ENCODE measurements at places on chromosomes 7 and 10.

- no peak for DNase-seq
Measured at GRCh38 chr10:14875941-14876340, 2.7 kb upstream of the SUV39H2 start.

DNA sequence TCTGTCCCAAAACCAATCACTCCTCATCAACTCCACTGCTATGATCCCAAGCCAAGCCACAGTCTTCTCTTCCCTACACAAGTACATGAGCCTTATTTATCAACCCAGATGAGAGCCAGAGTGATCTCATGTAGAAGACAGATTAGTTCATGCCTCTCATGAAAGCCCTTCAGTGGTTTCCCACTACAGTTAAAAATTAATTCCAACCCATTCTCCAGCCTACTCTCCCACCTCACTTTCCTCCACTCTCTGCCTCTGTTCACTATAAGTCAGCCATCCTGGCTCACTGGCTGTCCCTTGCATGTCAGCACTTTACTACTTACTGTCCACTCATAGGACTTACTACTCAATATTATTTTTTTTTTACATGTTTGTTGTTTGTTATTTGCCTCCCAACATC is 67.3 kb downstream of the CACUL1 start:
- no peak for DNase-seq

DNA sequence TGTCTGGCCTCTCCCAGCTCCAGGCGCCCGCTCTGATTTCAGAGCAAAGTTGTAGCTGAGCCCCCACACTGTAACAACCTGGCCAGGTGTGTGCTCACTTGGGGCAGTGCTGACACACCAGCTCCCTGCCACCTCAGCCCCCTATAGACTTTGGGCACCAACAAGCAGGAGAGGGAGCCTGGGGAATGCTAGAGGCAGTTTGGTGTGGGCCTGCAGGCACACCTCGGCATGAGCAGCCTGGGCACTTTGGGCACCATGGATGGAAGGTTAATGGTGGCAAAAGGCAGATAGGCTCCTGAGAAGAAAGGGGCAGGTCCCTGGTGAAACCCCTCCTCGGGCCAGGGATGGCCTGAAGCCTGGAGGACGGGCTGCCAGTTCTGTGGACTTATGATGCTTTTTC is 212.7 kb upstream of the GNAI1 start:
- DNase-seq: no peak

- DNase-seq: no peak
Measured at GRCh38 chr7:152617056-152617455, 58.9 kb downstream of the XRCC2 start.

DNA sequence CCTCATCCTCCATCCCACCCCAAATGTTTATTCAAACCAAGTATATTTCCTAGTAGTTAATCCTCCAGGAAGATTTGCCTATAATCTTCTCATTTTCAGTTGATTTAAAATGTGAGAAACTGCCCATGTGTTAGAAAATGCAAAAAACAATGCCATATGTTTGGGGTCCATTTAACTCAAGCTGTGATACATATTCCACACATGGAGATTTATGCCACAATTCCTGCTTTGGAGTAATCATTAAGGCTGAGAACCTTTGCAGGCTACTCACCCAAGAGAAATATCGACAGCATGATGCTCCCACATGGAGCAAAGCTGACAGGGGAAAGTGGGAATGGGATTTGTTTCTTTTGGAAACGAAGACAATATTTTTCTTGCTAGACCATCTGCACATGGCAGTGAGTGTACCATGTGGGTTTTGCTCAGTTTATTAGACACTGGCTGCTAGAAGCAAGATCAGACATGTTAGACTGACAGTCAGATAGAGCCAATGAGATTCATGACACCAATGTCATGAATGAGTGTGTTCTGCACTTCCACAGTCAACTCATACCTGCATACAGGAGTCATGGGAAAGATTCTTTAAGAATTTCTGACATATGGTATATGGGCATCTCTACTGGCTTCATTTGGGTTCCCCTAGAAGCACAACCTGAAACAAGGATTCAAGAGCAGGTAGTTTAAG is 3.4 kb upstream of the GRM8 start:
- DNase-seq: no peak

DNA sequence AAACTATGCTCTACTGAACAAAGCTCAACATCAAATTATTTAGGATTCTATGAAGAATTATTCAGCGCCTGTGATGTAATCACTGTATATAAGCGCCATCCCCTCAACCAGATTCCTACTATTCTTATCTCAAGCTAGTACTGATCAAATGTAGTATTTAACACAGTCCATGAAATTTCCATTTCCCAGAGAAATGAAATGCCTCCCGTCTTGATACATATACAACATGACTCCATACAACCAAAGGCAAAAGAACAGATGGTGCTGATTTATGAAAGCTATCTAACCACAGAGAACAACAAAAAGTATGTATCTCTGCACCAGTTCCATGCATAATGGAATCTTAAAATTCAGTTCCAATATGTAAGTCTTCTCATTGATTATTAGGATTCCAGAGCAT is 406.1 kb downstream of the PARD3 start:
- no peak for DNase-seq

DNA sequence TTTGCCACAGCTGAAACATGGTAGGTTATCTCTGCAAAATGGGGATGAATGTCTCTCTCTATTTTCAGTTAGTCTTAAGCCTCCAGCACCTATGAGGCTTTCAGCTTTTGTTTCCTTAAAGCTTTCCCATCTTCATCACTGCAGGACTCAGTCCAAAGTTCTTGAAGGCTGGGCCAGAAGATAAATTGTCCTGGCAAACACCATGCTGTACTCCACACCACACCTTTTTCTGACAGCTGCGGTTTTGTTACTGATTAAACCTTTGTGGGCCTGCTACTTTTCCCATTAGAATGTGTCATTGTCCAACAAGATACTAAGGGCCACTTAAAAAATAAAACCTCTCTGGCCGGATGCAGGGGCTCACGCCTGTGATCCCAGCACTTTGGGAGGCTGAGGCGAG is 87.2 kb upstream of the A1CF start:
- no peak for DNase-seq

DNA sequence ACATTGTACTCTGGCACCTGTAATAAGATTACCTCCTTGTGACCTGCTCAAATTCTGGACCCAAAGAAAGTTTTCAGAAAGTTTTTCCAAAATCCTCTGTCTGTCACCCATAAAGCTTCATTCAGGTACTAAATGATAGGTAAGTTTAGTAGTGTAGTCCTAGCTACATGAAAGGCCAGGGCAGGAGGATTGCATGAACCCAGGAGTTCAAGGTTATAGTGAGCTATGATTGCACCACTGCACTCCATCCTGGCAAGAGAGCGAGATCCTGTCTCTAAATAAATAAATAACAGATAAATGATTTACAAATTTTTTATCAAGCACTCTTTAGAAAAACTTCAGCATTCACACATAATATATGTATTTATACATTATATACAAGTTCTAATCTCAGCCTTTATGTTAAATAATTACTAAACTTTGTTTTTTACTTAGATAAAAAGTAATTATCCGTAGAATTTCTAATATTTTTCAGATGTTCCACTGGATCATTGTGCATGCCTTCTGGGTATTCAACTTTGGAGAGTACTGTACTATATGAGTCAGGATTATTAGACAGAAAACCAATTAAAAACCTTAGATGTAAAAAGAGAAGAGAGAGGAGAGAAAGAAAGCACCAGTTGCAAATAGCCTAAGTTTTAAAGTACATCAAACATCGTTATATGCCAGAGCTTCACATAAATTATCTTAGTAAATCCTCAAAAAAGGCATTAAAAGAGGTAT is 363.0 kb downstream of the LRRTM3 start:
- no peak for DNase-seq

DNA sequence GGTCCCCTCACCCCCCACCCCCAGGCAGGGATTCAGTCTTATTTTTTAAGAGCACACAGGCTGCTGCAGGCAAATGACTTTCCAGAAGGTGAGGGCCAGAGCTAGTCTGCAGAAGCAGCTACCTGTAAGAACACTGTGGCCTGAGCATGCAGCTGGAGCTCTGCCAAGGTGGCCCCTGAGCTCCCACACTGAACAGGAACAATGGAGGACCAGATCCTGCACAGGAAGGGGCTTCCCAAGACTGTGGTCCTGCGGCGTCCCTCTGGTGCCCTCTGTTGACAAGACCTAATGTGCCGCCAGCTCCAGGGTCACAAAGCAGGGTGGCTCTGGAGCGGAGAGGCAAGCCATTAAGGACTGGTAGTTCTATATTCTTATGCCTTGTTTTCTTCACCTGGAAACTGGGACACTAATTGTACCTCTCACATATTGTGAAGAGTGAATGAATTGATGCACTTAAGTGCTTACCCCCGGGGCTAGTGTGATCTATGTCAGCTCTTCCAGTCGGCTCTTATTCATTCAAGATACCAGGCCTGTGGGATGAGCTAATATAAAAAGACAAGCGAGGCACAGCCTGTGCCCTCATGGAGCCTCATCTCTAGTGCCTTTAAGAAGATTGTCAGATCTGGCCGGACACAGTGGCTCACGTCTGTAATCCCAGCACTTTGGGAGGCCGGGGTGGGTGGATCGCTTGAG is 8.0 kb upstream of the BEND7 start:
- DNase-seq: no peak

DNA sequence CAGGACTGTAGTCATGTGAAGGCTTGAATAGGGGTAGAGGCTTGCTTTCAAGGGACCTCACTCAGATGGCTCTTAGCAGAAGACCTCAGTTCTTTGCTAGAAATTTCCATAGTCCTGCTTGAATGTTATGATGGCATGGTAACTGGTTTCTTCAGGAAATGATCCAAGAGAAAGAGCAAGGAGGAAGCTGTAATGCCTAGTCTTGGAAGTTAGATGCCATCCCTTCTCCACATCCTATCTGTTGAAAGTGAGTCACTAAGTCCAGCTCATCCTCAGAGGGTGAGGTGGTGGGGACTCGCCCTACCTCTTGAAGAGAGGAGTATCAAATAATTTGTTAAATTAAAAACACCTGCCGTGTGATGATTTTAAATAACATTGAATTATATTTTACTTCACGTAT is 4.6 kb downstream of the MGAM start:
- DNase-seq: no peak

DNA sequence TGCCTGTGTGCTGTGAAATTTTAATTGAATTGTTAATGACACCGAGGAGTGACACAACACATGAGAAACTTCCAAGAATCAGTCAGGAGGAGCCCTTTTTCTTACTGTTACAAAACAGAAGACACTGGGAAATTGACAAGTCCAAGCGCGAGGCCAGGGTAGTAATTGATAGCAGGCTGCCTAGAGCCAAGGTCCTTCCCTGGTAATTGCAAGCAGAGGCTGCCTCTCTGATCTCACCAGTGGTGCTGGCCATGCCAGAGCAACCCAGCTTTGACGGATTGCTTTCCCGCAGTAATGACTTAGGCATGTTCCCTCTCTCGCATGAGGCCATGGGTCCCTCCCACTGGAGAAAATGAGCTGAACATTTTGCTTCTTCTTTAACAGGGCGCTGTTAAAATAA is 111.5 kb downstream of the LRMDA start:
- no peak for DNase-seq
